HCEC 1CT (cell line): ENCODE measurements at places on chromosomes 7 and 10.

DNA sequence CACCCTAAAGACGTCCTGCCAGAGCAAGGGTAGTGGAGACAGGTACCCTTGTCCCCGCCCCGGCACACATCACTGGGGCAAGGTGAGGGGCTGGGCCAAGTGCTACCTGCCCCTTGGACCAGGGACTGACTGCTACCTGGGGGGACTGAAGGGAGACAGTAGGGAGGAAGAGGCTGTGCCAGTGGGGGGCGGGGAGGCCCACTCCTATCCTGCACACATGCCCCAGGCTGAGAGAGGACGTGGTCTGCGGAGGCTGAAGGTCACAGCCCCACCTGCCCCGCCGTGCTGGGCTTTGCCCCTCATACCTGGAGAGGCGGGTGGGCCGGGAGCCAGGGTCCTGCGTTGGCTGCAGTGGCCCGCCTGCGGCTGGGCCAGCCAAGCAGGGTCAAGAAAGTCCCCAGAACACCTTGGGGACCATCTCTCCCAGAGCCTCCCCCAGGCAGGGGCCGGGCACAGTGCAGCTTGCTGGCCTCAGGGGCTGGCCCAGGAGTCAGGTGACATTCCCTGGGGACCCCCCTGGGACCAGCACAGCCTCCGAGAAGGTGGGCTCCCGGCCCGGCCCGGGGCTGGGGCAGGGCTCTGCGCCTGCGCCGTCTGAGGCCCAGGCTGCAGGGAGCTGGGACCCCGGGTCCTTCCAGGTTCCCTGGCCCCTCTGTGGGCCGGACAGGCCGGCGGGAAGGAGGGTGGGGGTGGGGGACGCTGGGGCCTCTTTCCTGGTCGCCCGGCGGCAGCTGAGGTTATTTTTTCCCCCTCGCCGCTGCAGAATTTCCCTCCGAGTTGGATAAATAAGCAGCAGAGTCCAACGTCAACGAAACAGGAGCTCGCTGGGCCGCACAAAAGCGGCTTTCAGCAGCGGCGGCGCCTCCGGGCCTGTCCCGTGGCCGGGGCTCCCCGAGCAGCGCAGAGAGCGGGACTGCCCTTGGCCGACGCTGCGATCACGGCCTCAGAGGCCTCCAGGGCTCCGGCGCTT, 9.8 kb upstream of the FZD9 start:
- DNase-seq = no peak

DNA sequence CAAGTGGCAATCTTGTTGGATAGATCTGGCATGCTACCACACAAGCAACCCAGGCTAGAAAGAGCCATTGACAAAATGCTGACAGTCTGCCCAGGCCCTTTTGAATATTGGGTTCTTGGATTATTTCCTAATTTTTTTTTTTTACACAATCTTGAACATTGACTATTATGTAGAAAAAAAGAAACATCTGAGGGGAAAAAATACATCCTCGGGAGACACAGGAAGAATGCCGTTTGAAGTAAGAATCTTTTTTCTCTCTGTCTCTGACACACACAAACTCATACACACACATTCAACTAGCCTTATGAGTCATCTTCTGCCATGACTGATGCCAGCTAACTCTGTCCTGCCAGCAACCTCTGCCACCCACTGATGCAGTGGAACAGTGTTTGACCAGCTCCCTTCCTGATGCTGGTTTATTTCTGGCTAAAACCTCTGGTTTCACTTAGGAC, 47.2 kb downstream of the SORBS1 start:
- peak; percentile 25 for DNase-seq

DNA sequence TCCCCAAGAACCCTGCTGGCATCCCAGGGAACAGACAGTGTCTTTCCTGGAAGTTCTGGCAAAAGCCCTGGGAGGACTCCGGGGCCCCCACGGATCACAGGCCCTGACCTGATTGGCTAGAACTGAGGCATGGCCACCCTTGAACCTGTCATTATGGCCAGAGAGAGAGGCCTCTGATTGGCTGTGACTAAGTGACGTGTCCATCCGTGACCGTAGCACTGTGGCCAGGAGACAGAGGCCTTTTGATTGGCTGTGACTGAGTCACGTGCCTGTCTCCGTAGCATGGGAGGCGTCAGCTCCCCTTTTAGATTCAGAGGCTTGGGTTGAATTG, 163.8 kb downstream of the RGS10 start:
- no peak for DNase-seq

DNA sequence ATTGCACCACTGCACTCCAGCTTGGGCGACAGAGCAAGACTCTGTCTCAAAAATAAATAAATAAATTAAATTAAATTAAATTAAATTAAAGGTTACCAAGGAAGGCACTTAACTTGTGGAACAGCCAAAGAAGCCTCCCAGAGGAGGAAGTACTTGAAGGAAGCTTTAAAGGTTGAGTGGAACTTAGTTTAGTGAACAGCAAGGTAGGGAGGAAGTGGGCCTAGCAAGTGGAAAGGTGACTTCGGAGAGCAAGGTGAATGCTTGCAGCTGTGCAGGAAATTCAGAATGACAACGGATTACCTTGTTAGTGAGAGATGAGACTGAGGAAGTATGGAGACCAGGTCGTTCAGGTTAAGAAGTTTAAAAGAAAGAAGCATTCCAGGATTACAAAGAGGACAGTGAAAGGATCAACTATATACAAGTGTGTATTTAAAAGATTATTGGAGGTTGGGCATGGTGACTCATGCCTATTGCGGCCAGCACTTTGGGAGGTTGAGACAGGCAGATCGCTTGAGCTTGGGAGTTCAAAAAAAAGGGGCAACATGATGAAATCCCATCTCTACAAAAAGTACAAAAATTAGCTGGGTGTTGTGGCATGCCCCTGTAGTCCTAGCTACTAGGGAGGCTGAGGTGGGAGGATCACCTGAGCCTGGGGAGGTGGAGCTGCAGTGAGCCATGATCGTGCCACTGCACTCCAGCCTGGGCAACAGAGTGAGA, 12.8 kb upstream of the RPEL1 start:
- peak; percentile 77 for DNase-seq

DNA sequence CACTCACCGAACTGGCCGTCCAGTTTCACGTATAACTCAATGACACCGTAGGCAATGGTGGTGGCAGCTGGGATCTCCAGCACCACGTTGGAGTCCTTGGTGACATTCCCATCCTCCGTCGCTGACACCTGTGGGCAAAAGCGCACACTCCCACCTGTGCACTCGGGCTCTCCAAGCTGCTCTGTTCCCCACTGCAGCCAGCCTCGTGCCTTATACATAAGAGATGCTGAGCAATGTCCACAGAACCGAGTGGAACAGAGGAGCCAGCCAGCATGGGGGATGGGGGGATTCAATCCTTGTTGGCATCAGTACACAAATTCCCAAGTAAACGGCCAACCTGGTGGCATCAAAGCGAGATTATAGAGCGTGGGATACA, 40.0 kb downstream of the GSDME start:
- DNase-seq = no peak

GRCh38 chr7:129959471-129960203, 6.9 kb upstream of the UBE2H start:
- DNase-seq = peak; percentile 50

DNA sequence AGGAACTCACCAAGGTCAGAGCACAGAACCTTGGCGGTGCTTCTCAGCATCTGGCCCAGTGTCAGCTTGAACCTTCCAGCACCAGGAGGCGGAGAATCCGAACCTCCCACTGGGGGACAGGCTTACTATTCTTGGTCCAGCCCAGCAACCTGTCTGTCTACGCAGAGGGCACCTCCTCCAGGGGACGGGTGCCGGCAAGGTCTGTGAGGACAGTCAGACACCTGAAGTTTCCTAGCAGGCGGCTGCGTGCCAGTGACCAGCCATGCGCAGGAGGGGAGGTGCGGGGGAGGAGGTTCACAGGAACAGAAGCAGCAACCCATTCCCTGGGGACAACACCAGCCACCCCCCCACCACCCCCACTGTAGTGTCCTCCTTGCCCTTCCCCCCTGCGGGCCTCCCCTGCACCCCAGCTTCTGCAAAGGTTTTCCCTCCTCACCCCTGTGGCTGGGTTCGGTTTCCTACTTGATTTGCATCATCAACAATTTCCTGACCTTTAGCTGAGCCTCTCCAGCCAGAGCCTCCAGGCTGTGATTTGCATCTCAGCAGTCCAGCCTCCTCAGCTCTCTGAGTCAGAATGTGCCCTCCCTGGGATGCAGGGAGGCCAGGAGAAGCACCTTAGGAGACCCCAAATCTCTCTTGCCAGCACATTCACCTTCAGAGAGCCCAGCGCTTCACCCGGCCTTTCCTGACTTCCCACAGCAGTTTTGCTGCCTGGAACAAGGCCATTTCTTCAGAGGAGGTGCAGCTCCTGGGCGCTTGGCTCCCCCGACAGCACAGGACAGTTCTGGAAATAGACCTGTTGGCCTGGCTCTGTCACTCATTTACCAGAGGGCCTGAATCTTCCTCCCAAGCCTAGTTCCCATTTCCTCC, 107.5 kb upstream of the NPS start:
- DNase-seq = no peak

DNA sequence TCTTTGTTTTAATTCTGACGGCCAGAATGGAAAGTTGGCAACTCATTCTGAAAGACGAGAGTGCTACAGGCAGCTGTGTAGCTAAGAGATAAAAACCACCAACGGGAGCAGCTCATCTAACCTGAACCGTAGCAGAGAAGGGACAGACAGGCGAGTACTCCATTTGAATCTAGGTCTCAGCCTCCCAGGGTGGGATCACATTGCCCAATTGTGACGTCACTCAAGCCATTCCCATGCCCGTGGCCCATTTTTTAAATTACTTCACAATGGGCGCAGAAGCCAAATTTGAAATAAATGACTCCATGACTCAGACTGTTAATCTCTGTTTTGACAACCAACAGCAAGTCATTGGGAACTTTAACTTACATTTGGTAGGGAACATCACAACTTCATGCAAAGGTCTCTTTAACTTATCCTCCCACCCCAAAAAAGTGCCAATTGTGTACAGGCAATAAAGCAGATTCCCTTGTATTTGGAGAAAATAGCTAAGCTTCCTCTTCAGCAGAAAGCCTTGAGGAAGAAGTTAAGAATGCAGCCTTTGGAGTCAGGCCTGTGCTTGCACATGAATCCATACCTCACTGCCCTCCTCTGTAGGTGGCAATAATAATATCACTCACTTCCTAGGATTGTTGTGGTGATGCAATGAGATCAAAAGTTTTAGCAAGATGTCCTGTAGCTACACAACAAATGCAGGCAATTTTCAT, 93.2 kb upstream of the KIF5B start:
- peak; percentile 79 for DNase-seq

GRCh38 chr10:117418121-117418520, 42.9 kb upstream of the PDZD8 start:
- DNase-seq = no peak

GRCh38 chr10:30398788-30399187, 35.2 kb upstream of the MAP3K8 start:
- DNase-seq = no peak

GRCh38 chr7:151849879-151850260, 27.0 kb downstream of the PRKAG2 start:
- no peak for DNase-seq

GRCh38 chr7:830069-830468, 2.2 kb upstream of the SUN1 start:
- DNase-seq = no peak

DNA sequence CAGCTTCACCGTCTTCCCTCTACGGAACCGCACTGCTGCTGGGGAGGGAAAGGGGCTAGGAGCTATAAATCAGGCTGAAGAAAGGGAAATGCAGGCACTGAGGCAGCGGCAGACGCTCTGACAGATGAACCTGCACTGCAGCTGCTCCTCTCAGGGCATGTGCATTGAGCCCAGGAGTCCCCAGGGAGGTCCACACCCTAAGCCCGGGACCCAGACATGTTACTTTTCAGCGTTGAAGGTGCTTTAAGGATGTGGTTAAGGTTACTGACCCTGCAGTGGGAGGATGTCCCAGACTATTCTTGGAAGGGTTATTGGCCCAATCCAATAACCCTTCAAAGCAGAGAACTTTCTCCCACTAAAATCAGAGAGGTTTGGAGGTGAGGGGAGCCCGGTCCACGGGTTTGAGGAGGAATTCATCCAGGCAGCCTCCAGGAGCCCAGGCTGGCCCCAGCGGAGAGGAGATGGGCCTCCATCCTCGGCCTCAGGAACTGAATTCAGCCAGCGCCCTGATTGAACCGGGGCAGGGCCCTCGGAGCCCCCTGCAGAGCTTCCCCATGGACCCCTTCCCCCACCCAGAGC, 75.4 kb downstream of the ADARB2 start:
- no peak for DNase-seq

DNA sequence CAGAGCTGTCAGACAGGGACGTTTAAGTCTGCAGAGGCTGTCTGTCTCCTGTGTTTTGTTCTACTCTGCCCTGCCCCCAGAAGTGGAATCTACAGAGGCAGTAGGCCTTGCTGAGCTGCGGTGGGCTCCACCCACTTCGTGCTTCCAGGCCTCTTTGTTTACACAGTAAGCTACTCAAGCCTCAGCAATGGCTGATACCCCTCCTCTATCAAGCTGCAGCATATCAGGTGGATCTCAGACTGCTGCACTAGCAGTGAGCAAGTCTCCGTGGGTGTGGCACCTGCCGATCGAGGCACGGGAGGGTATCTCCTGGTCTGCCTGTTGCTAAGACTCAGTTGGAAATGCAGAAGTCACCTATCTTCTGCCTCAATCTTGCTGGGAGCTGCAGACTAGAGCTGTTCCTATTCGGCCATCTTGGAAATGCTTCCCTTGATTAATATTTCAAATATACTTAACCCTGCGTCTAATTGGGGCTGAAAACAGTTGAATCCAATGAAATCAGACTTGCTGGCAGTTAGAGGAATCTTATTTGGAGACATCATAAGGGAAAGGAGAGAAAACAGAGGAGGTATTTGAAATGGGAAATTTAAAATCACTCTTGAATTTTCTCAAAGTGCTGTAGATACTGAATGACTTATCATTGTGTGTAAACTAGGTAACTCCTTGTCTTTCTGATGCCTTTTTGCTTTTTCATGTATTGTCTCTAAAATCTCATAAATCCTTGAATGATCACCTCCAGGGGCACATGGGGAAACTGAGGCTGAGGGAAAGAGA, 13.8 kb upstream of the CYP3A5 start:
- DNase-seq = no peak

DNA sequence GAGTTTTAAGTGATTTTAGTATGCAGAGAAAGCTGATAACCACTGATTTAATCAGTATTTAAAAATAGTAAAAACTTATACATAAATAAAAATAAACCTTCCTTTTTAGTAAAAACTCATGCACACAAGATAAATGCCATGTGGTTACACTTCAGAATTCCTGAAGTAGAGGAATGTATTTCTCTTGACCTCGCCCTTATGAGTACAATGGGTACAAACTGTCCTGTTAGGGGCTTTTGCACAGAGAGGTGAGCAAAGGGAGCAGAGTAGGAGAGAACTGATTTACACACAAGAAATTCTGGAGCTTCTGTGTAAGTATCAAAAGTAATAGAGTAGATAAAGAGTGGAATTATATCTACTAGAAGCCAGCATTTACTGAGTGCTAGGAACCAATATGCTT, 279.6 kb downstream of the PPP1R3A start:
- DNase-seq = peak; percentile 36
